Astrocyte (in vitro differentiated cells and primary cell): ENCODE measurements at places on chromosomes 1 and 21. TPM values are rescaled to one million over a fixed set of nuclear protein-coding genes. Genes with fewer than 3 reads are reported as not detected.

The TRABD2B gene
- 0.89 and 1.8 TPM in 2 replicates for total RNA-seq

The GSTM3 gene
- 25.4 and 26.1 TPM in 2 replicates for total RNA-seq

The IL22RA1 gene
- not detected in 2 replicates for total RNA-seq

The PRAMEF2 gene
- 0.17 TPM in 1 of 2 replicates, not detected in the other for total RNA-seq

The UQCRHL gene
- total RNA-seq = 1.3 and 1.7 TPM in 2 replicates

The AADACL3 gene
- total RNA-seq = 0.05 TPM in 1 of 2 replicates, not detected in the other

The LYPD8 gene
- not detected in 2 replicates for total RNA-seq

DNA sequence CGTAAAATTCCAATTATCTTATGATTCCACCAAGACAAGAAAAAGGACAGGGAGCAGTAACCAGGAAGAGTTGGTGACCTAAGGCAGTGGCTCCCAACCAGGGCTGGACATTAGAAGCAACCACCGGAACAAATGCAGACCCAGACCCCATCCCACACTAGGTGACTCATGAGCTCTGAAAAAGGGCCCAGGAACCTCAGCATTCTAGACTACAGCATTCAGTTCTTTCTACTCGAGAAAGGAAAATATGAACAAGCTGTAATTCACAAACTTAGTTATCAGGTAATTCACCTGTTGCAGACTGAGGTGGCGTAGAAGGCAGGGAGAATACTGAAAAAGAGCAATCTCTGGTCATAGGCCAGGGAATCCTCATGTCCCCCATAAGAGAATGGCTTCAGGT lies 138.4 kb upstream of the KRTAP19-8 start:
- DNase-seq = peak; percentile 52

GRCh38 chr1:107274227-107274626 lies 133.4 kb downstream of the NTNG1 start:
- no peak for DNase-seq

DNA sequence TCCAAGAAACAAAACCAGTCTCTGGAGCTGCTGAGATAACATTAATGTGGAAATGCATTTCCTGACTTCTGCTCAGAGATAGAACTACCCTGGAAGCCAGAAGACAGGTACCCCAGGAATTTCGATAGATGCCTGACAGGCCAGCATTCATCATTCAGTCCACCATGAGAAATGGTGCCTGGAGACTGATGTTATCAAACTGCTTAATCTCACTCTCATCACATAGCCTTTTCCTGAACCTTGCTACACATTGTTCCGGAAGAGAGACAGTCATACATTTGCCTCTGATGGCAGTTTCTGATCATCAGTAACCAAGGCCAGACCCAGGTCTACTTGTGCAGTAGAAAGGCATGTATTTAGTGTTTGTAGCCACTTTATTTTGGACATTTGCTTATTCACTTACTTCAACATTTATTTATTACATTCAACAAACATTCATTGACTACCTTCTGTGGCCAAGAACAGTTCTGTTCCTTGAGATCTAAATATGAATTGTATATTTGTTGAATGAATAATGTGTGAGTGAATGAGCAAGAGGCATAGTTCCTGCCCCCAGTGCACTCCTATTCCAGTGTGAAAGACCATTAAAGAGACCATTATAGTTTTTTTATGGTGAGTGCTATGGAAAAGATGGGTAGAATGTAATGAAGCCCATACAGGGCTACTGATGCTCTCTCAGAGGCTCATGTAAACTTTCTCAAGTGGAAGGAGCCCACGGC lies 485.7 kb downstream of the NUF2 start:
- no peak for DNase-seq

- no peak for DNase-seq
Measured at GRCh38 chr21:29082046-29082815, 8.8 kb upstream of the CCT8 start.

DNA sequence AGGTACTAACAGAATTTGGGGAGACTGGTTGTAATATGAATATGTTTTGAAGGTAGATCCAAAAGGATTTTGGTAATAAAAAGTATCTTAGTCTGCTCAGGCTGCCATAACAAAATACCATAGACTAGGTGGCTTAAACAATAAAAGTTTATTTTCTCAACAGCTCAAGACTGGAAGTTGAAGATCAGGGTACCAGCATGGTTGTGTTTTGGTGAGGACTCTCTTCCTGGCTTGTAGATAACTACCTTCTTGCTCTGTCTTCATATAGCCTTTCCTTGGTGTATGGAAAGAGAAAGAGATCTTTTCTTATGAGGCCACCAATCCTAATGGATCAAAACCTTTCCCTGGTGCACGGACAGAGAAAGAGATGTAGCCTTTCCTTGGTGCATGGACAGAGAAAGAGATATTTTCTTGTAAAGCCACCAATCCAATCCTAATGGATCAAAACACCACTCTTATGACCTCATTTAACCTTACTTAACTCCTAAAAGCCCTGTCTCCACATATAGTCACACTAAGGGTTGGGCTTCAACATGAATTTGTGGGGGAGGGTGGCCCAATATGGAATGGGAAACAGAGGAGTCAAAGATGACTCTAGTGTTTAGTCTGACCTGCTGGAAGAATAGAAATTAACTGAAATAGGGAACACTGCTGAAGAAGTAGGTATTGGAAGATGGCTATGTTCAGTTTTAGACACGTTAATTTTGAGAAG lies 5.4 kb upstream of the TSNAX start:
- no peak for DNase-seq

DNA sequence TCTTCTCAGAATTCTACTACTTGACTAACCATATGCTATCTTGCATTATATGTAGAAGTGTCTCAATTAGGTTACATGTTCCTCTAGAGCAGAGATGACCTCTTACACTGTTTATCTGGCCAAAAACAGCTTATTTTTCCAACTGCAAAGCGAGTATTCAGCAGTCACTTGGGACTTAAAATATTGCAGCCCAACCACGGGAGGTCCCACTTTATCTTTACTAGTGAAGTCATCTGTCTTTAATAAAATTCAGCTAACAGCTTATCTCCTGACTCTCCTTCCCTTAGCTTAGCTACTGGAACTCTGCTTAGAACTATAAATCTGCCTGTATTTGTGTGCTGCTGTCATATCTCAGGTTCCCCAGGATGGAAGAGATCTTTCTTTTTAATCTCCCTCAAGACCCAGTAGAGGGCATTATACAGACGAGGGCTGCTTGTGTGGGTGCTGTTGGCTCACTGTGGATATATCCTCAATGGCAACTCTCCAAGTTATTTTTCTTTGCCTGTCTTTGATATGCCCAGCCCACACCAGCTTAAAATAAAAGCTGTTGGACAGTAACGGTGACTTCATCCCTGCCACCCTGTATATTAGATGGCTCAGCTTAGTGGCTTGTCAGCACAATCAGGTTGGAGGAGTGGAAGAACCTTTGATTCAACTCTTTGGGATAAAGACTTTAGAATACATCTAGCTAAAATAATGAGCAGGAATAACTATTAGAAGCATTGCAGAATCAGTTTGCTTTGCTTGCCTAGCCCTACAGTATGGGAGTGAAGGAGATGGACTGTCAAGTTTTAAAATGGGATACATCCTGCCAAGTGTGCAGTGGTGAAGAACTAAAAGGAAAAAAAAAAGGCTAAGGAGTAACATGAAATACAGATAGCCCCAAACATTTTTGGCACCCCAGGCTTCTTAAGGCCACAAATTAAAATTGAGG lies 9.6 kb downstream of the ENSA start:
- DNase-seq = peak; percentile 67

GRCh38 chr1:36553591-36554322 lies 71.0 kb upstream of the CSF3R start:
- DNase-seq = no peak

DNA sequence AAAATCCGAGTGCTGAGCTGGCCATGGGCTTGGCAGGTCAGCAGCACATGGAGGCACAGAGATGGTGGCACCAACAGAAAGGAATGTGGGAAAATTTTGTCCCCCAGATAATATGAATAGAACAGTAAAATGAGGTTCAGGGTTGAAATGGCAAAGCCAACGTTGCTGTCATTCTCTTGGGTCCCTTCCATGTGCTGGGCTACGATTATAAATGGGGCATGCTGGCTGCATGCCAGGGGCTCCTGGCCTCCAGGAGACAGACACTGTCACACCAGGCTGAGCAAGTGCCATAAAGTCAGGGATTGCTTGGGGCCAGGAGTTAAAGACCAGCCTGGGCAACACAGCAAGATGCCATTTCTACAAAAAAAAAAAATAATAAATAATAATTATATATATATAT lies 77.1 kb downstream of the TOMM20 start:
- DNase-seq = no peak

DNA sequence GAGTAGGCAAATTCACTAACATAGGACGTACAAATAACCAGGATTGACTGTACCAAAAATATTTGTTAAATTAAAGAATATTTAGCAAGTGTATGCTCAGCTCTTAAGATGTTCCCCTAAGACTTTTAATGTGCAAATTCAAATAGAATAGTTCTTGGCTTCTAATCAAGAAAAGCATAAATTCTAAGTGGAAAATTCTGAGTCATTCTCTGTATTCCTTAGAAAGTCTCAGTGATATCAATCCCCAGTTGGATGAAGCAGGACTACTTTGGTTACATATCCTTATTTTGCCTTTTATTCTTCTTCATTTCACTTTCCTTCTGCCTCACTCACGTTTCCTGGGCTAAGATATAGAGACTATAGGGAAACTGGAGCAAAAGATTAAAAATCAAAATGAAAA lies 130.2 kb downstream of the IFI44 start:
- DNase-seq = peak; percentile 51

GRCh38 chr21:33392284-33392985 lies 10.8 kb upstream of the IFNGR2 start:
- no peak for DNase-seq

DNA sequence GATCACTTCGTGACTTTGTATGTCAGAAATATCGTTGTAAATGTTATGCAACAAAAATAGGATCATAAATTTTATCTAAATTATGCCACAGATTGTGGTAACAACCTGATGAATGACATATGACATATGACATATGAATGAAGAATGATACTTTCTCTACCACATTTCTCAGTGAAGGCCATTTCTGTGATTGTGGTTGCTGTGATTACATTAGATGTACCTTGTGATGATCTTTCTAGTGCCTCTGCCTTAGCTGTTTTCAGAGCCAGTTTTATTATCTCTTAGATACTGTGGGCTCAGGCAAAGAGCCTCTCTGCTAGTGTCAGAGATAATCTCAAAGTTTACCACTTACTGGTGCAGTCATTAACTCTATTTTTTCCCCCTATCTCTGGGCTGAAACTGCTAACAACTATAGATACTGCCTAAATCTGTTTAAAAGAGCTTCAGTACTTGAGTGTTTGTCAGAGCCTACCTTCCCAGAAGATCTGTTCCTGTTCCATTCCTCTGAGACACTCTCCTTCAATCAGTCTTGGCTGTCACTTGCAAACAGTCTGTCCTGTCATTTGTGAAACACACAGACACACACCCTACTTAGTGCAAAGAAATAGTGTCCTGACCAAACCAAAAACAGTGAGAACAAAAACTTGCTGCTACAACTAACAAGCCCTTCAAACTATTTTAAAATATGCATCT lies 55.5 kb downstream of the HMCN1 start:
- peak; percentile 16 for DNase-seq

- peak; percentile 34 for DNase-seq
Measured at GRCh38 chr1:31063631-31064030, 1.9 kb downstream of the PUM1 start.

DNA sequence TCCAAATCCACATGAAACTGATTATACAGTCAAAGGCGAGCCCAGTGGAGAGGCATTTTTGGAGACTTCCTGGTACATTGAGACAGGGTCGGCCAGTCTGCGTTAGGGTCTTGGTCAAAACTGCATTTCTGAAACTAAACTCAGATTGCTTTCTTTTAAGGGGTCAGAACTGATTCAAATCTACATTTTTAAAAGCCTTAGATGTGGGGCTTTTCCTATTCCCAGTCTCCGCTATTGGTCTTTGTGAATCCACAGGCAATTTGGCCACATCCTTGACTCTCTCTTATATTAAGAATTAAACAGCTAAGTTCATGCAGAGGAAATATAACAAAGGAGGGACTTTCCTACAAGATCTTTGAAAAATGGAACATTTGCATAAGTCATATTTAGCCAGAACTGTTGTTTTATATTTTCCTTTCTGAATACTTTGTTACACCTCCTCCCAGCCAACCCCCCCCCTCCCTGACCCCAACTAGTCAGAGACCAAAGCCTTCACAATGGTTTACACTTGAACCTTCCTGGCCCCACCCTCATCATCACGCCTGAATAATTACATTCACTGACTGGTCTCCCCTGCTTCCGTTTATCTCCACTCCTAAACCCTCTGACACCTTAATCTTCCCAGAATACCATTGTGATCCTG lies 30.9 kb downstream of the SELL start:
- no peak for DNase-seq

DNA sequence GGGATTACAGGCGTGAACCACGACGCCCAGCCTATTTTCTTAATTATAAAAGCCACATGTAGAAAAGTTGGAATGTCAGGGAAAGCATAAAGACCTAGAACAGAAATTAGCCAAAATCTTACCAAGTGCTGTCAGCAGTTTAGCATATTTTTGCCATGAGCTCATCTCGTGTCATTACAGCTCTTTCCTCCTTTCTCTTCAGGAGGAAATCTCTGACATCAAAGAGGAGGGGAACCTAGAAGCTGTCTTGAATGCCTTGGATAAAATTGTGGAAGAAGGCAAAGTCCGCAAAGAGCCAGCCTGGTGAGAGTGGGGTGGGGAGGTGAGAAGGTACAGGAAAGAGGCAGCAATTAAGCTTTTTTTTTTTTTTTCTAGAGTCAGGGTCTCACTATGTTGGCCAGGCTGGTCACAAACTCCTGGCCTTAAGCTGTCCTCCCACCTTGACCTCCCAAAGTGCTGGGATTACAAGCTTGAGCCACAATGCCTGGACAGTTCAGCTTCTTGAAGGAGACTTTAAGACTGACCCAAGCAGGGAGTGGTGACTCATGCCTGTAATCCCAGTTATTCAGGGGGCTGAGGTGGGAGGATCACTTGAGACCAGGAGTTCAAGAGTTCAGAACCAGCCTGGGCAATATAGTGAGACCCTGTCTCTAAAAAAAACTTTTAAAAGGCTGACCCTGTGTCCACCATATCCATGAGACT lies 8.4 kb upstream of the BGLAP start:
- DNase-seq = peak; percentile 89

DNA sequence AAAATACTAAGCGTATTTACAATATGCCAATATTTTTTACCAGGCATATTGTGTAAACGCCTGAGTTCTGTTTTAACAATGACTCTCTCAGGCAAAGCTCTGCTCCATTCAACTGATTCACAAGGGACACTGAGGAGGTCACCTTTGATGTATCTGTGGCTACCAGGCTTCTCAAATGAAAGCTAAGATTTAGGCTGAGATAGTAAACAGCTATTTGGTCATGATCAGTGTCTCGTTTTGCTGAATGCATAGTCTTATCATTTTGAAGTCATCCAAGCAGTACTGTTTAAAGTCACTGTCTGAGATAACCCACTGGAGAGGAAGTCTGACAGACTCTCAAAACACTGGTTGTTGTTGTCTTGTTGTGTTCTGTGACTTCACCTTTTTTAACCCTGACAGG lies 13.7 kb upstream of the PLPPR5 start:
- no peak for DNase-seq

DNA sequence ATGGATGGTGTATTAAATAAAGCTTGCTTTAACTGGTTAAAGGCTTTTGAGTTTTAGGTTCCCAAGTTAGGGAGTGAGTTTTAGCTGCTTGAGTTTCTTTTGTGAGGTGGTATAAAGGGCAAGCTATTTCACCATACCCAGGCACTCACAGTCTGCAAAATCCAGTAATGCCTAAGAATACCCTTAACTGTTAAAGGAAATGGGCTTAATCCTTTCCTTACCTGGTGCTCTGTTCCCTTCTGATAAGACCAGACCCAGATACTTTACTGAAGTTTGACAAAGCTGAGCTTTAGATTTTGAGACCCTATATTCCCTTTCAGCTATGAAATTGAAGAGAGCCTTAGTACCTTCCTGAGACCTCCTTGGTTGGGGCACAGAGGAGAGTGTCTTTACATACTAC lies 30.3 kb downstream of the MSTO1 start:
- no peak for DNase-seq

- no peak for DNase-seq
Measured at GRCh38 chr1:178580876-178581275, 68.0 kb downstream of the TEX35 start.
